ENCODE measurements at places on chromosomes 16 and 17.
A peak's percentile ranks its signal among the peaks of the same experiment; 100 is the strongest.

GRCh38 chr17:14070344-14070984 lies 1.2 kb downstream of the COX10 start:
- no peak for DNase-seq

GRCh38 chr16:84507011-84507982 lies 2.8 kb upstream of the MEAK7 start:
- peak; percentile 76 for DNase-seq

GRCh38 chr17:3915581-3915994 lies 677 bp downstream of the P2RX1 start:
- DNase-seq = peak; percentile 79

DNA sequence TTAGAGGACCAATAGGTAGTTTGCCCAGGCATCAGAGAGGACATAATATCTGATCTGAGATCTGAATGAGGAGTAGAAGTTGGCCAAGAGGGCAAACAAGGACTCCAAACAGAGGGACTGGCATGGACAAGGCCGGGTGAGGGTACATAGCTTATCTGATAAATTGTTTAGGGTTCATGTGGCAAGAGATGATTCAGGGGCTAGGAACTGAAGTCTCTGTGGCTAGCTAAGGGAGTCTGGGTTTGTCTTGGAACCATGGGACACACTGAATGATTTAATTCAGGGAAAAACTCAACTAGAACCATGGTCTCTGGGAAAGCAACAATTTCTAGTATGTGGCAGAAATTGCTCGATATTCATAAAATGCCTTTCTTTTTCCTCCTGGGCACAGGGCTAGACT lies 4.1 kb upstream of the AQP8 start:
- no peak for DNase-seq

- DNase-seq = no peak
These were observed 379.8 kb downstream of the UTP18 start for GRCh38 chr17:51640108-51640622.

GRCh38 chr17:81519284-81520020 lies 6.9 kb upstream of the ACTG1 start:
- DNase-seq = no peak

DNA sequence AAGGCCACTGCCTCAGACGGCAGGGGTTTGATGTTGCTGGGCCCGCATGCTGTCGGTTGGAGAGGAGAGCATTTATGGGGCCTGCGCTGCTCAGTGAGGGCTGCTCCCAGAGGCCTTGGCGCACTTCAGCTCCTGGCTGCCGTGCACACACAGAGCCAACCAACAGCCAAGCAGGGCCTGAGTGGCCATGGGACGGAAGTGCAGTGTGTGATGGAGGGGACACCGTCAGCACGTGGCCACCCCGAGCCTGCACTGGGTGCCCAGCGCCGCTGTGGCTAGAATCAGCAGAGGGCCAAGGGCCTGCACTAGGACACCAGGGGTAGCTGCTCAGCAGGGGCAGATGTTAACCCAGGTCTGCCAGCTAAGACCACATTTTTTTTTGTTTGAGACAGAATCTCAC lies 21.8 kb downstream of the KLHL36 start:
- DNase-seq = peak; percentile 49

- DNase-seq = no peak
These were observed 3.9 kb upstream of the C17orf99 start for GRCh38 chr17:78142119-78142861.

- DNase-seq = no peak
These were observed 18.6 kb downstream of the SETD6 start for GRCh38 chr16:58533751-58534470.

- no peak for DNase-seq
These were observed 523.5 kb upstream of the SALL1 start for GRCh38 chr16:51674615-51675014.

DNA sequence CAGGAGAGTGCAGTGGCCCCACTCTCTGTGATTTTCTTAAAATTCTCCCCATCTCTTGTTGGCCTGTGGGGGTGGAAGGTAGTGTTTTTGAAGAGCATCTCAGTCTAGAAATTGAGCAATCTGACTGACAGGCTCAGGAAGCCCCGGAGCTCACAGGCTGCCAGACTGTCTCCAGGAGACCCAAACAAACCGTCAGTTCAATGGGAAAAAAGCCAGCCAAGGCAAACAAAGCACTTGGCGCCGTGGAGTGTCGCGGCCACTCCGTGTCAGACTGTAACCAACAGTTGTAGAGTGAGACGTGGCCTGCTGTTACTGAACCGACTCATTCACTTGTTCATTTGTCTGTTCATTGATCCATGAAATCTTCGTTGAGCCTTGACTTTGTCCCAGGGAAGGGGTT lies 33.7 kb downstream of the RGS9 start:
- DNase-seq = no peak

- no peak for DNase-seq
These were observed 177.6 kb downstream of the AIPL1 start for GRCh38 chr17:6257336-6257735.

GRCh38 chr17:53227111-53227510 lies 595.6 kb upstream of the KIF2B start:
- DNase-seq = no peak

GRCh38 chr17:2580151-2580550 lies 13.3 kb upstream of the PAFAH1B1 start:
- DNase-seq = no peak

GRCh38 chr17:66441101-66441661 lies 138.8 kb downstream of the PRKCA start:
- DNase-seq = no peak

DNA sequence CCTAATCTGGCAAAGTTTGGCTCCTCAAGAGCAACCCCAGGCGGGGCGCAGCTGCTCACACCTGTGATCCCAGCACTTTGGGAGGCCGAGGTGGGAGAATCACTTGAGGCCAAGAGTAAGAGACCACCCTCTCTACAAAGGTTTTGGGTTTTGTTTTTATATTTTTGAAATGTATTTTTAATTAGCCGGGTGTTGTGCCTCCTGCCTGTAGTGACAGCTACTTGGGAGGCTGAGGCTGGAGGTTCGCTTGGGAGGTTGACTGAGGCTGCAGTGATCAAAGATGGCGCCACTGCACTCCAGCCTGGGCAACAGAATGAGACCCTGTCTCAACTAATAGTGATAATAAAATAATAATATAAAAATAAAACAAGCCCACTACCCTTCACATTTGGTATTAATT lies 756 bp upstream of the USP7 start:
- DNase-seq = no peak
